ENCODE measurements at places on chromosomes 2 and 18.
A peak's percentile ranks its signal among the peaks of the same experiment; 100 is the strongest.

DNA sequence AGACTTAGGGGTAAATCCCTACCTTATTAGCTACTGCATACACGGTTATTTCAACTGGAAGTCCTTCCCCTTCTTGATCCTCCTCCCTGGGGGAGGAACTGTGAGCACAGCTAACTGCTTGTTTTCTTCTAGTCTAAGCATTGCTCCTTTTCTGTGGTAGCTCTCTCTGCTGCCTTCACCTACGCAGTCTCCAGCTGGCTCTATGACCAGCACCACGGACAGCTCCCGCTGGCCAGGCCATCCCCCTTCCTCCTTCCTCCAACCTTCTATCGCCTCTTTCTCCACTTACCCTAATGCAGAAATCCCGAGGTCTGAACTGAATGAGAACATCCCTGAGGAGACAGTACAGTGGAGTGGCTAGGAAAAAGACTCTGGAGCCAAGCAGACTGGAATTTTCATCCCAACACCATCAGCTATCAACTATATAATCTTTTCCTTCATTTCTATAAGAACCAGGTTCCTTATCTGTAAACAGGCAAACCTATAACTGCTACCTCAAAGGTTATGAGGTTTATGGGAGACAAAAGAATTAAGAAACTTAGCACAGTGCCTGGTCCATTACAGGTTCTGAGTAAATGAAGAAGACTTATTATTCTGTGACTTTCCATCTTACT is 4.7 kb upstream of the CFAP65 start:
- DNase-seq = peak; percentile 78

DNA sequence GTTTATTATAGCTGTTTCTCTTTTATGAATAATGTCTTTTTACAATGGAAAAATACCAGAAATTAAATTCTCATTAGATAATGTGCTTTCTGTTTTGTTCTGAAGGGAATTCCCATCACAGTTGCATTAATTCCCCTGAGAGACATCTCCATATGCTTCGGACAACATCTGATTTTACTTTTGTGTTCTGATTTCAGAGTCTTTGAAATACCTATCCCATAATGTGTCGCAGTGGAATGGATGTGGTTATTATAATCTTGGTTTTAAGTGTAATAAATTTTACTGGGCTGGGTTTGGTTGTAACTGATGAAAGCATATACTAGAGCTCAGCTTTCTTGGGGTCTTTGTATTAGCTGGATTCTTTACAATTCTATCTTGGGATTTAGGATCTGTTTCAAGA is 12.5 kb downstream of the SPTBN1 start:
- DNase-seq = no peak

DNA sequence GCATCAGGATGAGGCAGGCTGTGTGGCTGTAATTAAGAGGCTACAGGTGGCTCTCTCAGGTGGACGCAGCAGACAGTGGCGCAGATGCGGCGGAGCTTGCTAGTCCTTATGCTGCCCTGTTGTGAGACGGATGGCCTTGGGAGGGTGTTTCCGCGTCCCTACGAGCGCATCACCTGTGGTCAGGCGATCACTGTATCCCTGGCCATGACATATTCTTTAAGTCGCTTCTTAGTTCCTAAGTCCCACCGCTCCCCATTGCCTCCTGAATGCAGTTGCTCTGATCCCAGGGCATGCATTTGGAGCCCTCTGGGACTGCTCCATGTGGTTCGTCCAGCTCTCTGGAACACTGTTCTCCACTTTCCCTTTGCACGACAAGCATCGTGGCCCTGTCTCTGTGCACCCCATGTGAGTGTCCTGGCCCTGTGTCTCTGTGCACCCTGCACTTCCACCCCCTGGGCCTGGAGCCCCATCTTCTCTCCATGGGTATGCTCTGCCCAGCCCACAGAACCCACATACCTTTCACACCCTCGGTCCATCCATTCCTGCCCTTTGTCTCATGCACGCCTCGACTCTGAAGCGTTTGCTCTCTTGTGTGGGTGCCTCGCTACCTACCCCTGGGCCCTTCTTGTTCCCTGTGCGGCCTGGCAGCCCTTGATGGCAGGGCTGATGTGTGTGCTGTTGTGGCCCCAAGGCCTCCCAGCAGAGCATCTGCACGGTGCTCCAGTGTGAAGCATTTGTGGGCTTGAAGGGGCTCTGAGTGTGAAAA is 74.4 kb downstream of the SH3RF3 start:
- DNase-seq = no peak

GRCh38 chr2:10777111-10777841 is 35.3 kb downstream of the PDIA6 start:
- no peak for DNase-seq

- no peak for DNase-seq
Measured at GRCh38 chr2:33660416-33661123, 61.5 kb upstream of the FAM98A start.

GRCh38 chr18:74274700-74275099 is 17.1 kb downstream of the CYB5A start:
- DNase-seq = no peak

DNA sequence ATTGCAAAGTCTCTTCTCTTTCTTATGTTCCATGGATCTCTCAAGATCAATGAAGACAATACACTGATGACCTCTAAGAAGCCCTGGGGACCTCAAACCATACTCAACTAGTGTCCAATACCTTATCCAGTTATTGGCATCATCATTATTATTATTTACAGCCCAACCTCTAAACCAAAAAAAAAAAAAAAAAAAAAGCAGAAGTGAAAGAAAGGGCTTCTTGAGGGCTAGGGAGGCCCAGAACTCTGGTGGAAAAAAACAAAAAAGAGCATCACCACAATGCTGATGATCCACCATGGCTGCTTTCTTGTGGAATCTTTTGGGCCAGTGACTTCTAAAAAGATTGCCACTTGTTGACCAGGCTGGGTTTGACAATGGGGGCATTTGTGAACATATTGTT is 324.9 kb downstream of the LPIN1 start:
- DNase-seq = no peak

DNA sequence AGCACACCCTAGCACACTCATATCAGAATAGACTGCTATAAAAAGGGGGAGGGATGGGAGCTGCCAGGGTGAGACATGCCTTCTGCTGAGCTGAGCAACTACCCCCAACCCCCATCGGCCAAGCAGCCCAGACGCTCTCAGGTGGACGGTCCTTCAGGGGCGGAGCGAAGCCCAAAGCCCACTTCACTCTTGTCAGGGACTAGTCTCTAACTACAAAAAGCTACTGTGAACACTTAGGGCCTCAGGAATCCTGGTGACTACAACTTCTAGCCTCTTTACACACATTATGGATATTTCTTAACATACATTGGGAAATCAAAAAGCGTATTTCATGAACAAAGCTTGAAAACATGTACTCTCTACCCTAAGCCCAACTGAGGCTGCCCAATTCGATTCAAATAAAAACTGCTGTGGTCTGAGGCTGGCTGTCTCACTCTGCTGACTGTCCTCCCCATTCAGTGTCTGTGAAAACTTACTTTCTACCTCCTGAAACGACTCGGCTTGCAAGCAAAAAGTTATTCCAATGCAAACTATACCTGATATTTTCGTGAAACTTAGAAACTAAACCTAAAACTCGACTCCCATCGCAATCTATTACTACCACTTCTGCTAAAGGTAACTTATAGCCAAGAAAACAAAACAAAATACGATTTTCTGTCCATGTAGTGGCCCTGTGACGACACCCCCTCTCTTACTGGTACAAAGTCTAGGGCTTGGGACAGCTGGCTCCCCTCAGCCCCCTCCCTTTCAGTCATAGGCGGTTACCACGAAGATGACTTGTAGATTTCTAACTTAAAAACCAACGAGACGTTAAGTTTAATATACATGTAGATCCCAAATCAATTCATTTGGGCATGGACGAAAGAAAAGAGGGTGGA is 1.2 kb downstream of the SERTAD2 start:
- no peak for DNase-seq

- DNase-seq = no peak
Measured at GRCh38 chr2:171410624-171411023, 23.2 kb downstream of the METTL8 start.

DNA sequence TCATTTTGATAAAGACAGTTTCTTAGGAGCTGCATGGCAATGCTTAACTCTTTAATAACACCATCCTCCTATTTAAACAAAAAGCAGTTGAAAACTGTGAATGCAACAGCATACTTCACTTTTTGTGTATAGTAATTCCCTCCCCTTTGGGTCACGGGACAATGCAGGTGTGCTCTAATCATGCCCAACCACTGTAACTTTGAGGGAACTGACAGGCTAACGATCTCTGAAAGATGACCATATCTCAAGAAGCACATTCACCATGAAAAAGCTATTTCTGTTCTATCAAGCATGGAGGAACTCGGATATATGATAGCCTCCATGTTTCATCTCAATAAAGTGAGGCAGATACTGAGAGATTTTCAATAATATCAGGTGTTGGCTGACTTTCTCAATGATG is 81.1 kb upstream of the CD226 start:
- DNase-seq = no peak

DNA sequence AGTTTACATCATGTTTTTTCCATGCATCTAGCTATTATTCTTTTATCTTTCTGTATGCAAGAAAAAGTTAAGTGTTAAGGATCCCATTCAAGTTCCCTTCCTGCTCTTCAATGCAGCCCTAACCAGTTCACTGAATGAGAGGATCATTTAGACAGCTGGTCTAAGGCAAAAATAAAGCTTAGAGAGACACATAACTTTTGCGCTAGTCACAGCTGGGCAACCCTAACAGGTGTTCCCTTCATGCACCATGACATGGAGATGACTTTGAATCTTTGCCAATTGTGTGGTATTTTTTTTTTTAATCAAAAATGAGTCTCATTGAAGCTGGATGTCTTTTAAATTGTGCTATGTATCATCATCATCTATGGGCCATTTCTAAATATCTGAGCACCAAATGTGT is 393.8 kb upstream of the CYRIA start:
- no peak for DNase-seq

- DNase-seq = no peak
Measured at GRCh38 chr2:43273529-43273928, 47.1 kb upstream of the ZFP36L2 start.

DNA sequence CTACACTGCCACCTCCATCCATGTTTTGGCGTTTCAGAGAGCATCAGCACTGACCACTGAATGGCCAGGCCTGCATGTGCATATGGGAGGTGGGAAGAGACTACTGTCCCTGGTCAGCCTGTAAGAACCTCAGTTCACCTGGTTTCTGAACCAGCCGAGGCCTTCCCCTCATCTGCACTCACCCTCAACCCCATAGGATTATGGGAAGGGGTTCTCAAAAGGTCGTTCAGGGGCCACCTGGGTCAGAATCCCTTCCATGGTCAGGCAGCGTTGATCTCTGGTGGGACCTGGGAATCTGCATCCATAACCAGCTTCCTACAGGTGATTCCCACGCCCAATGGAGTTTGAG is 36.7 kb downstream of the TET3 start:
- no peak for DNase-seq

DNA sequence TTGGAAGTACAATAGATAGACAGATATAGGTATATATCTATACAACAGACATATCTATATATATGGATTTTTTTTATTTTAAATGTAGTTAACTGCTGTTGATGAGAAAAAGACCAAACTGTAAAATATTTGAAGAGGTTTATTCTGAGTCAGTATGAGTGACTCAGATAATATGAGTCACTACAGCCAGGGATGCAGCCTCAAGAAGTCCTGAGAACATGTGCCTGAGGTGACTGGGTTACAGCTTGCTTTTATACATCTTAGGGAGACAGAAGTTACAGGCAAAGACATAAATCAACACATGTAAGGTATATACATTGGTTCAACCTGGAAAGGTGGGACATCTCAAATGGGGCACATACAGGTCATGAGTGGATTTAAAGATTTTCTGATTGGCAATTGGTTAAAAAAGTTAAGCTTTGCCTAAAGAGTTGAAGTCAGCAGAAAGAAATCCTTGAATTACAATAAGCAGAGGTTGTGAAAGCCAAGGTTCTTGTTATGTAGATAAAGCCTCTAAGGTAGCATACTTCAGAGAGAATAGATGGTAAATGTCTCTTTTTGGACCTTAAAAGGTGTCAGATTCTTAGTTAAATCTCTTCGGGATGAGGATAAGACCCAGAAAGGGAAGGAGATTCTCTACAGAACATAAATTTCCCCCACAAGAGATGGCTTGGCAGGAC is 149.9 kb downstream of the RBM43 start:
- DNase-seq = no peak

GRCh38 chr18:37162551-37162950 is 333.6 kb downstream of the KIAA1328 start:
- DNase-seq = no peak

DNA sequence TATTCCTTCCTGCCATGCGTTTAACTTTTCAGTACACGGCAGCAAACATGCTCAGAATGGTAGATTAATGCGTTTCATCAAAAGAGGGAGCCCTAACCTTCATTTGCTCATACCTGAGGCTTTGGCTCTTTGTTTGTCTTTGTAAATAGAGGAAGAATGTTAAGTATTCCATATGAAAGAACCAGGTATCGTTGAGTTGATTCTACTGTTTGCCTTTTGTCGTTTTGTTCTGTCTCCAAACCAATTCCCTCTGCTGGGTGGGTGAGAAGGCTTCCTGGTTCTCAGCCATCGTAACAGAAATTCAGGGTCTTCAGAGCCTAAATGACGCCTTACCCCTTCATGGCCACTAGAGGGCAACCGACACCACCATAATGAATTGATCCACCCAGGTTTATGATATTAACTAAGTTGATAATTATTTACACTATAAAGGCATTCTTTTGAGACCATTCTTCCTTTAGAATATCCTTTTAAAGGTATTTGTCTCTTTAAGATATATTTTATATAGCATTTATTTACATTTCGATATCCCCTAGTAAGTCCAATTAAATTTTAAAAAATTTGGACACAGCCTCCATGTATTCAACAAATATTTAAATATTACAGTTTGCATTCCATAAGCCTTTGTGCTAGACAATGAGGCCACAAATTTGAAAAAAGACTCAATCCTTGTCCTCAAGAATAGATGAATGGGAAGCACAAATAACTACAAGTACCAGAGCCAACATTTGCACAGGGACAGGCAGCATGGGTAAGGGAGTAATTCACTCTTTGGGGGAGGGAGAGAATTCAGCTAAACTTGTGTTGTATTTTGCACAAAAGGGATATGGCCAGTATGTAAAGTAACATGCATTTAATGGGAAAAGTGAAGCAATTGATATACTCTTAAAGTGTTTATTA is 48.1 kb downstream of the TIMM21 start:
- no peak for DNase-seq

DNA sequence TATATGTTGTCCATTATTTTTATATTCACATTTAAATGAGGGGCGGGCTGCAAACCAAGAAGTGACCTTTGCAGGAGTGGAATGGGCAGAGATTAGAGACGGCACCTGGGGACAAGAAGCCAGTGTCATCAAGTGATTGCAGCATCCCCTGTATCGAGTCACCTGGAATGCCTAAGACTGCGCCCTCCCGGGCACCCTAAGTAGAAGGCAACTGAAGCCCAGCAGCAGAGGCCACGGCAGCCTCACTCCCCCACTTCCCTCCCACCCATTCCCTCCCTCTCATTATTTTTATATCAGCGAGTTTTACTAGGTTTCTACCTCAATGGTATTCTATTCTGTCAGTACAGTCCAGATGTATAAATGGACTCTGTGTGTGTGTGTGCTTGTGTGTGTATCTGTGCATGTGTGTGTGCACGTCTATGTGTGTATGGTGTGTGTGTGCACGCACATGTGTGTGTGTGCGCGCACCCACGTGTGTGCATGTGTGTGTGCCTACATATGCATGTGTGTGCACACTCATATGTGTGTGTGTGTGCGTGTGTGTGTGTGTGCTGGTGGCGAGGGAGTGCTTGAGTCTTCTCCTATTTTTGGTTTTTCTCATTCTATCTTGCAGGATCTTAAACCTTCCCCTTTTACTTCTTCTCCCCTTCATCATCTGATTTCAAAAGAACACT is 106.8 kb upstream of the SLC66A3 start:
- DNase-seq = no peak

- DNase-seq = no peak
Measured at GRCh38 chr2:231411237-231411636, 15.7 kb downstream of the B3GNT7 start.
